Stimulated activated CD8-positive, alpha-beta memory T cell treated with anti-CD3 and anti-CD28 coated beads, Interleukin-7, amount 100 ng/mL, for 1 hour (primary cell): ENCODE measurements at places on chromosomes 13 and 19.

- DNase-seq: no peak
Measured at GRCh38 chr19:54121259-54121658, 5.7 kb downstream of the PRPF31 start.

DNA sequence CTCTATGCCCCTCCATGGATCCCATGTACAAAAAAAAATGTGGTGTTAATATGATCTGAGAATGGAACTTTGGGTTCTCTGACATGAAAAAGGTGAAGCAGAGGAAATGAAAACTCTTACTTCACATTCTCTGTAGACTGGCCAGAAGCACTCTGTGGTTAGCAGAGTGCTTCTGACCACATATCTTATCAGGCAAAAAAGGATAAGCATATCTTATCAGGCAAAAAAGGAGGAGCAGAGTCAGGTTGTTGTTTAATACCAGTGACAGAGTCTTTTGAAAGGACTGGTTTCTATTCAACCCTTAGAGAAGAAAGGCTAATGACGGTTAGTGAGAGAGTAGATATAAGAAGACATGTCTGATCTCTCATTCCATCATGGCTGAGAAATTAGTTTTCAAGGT, 1404.8 kb downstream of the SLITRK1 start:
- DNase-seq: no peak

DNA sequence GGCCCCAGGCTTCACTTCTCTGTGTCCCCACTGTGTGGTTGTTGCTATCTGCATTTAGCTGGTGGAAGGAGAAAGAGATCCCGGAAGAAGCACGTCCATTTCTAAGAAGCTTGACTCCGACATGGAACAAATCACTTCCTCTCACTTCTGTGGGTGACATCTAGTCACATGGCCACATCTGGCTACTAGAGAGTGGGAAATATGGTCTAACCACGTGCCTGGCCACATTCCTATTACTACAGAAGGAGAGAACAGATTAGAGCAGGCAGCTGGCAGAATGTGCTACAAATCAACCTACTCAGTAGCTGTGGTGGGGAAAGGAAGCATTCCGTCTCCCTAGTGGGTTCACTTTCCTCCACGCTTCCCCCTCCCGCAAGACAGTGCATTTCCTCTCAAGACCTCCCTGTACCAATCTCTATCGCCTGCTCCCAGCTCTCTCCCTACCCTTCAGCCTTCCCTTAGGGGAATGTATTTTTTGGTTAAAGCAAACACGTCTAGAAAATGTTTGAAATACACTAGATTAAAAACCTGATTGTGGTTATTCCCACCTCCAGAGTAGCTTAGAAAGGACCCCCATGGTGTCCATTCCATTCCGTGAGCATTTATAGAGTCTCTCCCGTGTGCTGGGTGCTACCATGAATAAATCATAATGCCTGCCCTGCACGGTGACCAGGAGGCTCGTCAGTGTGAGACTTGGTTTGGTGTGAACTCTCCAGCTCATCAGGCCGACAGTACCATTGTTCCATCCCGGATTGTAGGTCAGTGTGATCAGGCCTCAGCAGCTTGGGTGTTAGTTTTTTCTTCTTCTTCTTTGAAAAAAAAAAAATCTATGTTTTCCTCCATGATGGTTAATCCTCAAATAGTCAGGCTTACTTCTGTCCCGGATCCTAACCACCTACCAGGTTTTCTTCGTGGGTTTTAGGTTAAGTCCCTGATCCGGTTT, 8.0 kb upstream of the AMER2 start:
- no peak for DNase-seq

DNA sequence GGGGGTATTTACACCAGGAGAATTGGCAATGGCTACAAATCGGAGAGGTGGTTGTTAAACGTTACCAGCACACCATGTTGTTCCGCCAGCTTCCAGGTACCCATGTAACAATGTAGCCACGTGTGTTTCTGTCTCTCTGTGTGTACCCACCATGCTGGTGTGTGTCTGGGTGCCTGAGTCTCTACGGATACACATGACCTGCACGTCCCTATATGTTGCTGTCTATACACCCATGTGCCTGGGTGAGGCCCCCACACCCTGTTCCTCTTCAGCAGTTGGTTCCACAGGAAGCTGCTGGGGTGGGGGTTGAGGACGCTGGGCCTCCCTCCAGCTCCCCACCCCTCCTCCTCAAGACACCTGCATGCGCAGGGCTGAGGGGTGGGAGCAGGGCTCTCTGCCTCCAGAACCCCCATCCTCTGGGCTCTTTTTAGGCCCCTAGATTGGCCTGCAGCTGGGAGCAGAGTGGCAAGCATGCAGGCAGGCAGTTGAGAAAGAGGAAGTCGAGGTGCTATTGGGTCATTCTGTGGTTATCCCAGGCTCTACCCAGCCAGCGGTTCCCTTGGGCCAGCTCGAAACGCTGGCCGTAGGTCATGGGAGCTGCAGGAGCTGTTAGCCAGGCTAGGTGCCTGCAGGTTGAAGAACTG, at the start of gene ARHGEF18:
ARHGEF18 (plus strand) TSS at position 351 of the 644 bp plus-strand sequence. CDS start 13,954 bp downstream, outside the sequence.
- no peak for DNase-seq

- DNase-seq: no peak
Measured at GRCh38 chr13:100666124-100666523, 8.5 kb downstream of the TMTC4 start.

GRCh38 chr19:13937479-13938300, 527 bp downstream of the PODNL1 start:
- no peak for DNase-seq

DNA sequence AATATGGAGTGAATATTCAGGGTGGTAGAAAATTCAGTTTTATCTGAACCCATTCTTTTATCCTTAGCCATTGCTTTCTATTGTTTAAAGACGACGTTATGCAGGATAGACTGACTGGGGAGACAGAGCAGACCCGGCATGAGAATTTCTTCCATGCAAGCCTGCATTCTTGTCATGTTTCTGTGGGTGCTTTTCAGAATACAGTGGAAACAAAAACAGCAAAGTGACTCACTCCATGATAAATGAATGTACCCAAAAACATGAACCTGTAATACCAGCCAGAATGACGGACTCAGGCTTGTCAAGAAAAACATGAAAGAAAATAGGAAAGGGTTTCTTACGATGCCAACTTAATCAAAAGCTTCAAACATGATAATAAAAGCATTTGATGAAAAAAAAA, 924.0 kb downstream of the EFNB2 start:
- DNase-seq: no peak

DNA sequence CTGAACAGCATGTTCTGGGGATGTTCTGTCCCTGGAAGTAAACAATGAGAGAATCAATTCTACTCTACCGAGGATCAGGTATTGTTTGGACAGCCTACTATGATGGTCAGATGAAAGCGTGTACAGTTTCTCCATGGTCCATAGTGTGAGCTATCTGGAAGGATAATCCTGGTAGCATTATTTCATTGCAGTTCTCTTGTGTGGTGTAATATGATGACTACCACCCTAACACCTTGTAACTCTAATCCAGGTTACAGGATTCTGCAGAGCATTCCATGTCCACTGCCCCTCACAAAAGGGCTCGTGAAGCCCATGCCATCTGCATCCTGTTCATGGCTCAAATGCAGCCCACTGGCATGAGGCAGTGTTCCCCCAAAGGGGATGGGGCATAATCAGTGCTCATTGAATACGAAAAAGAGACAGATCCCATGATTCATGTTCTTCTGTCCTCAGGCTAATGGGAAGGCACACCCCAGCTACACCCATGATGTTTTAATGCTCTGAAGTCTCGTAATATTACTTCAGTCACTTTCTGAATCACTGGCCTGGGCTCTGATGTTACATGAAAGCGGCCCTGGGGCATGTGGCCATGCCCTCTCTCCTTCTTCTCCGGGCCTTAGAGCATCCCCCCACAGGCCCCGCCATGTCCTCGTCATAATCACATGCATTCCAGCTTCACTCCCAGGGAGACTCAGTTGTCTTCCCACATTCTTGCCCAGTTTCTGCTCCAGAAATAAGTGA, 68.4 kb downstream of the HSPH1 start:
- no peak for DNase-seq

DNA sequence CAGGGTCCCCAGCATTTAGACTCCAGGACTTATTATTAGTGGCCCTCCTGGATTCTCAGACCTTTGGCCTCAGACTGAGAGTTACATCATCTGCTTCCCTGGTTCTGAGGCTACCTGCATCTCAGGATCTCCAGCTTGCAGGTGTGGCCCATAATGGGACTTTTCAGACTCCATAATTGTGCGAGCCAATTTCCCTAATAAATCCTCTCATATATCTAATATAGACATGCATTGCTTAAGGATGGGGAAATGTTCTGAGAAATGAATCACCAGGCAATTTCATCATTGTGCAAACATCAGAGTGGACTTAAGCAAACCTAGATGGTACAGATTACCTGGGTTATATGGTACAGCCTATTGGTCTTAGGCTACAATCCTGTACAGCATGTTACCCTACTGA, 116.5 kb upstream of the FBXL3 start:
- no peak for DNase-seq

DNA sequence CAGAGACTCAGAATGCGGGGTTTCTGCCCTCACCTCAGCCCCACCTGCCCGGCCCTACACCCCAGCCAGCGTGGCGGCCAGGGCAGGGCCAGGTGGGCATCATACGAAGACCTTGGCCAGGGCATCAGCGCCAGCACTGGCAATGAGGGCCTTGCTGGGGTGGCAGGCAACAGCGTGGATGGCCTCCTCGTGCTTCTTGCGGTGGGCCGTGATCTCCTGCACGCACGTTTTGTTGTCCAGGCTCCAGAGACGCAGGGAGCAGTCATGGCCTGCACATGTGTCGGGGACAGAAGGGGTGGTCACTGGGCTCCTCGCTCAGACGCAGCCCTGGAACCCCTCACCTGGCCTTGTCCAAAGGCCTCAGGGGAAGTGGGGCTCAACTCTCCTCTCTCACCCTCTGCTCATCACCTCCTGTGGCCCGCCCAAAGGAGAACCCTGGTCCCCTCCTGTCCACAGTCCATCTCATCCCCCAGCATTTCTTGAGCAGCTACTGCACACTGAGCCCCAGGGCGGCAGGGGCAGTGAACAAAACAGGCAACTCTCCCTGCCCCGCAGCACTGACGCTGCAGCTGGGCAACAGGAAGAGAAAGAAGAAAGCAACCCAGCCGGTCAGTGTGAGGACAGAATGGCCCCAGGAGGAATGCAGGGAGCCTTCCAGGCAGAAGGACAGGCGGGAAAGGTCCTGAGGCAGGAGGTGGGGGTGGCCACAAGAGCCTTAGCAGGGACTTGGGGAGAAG, 3.8 kb upstream of the PRKD2 start:
- no peak for DNase-seq

- DNase-seq: no peak
Measured at GRCh38 chr19:7603919-7604318, 8.3 kb downstream of the CAMSAP3 start.

- no peak for DNase-seq
Measured at GRCh38 chr13:51761643-51762350, 42.2 kb downstream of the DHRS12 start.

GRCh38 chr19:45442778-45443461, 19.2 kb upstream of the ERCC1 start:
- no peak for DNase-seq

- DNase-seq: no peak
Measured at GRCh38 chr13:68676513-68677115, 1431.0 kb upstream of the ATXN8OS start.

DNA sequence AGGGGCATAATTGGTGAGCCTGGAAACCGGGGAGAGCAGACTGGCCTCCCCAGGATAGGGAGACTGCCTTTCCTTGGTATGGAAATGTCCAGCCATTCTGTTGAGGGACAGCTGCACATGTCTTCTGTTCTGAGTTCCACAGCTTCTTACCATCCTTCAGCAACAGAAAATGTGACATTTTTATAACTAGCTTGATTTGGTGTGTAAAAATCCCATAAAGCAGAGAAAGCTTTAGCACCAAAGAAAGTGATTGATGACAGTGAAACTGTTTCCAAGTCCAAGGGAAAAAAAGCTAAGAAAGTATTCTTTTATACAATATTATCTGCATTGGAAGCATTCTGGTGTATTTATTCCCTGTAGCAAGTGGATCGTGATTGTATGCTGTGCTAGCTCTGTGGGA, 61.9 kb downstream of the DHRS12 start:
- DNase-seq: no peak

DNA sequence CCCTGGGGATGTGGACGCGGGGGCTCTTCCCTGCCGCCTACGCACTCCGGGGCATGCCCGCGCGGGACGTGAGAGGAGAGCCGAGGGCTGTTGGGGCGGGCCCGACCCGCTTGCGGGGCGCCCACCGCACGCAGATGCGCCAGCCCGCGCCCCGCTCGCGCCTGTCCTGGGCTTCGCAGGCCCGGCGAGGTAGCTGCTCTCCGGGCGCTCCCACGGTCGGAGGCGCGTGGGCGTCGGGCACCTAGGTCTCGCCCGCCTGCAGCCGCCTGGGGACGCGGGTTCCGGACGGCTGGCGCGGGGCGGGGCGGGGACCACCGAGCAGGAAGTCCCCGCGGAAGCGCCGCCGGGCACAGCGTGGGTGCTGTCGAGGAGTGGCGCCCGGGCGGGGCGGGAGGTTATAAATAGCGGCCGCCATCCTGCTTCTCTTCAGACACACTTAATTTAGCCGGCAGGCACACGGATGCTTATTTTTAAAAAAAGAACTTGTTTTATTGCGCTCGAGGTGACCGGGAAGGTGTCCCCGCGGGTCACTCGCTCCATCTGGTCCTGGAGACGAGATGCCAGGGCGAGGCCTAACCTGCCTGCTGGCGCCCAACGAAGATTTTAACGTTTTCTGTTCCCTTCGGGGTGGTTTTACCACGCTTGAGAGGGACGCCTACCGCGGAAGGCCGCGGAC, 561 bp upstream of the GJA3 start:
- peak; percentile 33 for DNase-seq

- no peak for DNase-seq
Measured at GRCh38 chr19:2771786-2772674, 11.0 kb downstream of the SGTA start.

GRCh38 chr13:95188128-95188527, 113.1 kb downstream of the ABCC4 start:
- no peak for DNase-seq

DNA sequence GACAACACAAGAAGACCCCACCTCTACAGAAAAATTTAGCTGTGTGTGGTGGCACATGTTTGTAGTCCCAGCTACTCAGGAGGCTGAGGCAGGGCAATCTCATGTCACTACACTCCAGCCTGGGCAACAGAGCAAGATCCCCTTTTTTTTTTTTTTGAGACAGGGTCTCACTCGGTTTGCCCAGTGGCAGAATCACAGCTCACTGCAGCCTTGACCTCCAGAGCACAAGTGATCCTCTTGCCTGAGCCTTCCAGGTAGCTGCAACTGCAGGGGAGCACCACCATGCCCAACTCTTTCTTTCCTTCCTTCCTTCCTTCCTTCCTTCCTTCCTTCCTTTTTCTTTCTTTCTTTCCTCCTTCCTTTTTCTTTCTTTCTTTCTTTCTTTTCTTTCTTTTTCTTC, 4.2 kb upstream of the CLEC4G start:
- no peak for DNase-seq

DNA sequence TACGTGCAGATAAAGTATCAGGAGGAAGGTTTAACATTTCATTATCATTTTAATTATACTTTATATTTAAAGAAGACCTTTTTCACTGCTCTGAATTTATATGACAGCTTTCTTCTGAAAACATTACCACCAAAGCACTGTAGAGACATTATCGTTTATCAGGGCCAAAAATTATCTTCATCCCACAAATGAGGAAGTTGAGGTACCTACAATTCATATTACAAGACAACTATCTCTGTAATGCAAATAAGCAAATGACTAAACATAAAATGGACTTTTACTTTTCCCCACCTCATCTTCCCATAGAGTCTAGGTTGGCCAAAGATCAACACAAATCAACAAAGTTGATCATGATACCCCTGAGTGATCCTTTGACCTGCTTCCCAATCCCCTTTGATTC, 30.9 kb upstream of the SMAD9 start:
- no peak for DNase-seq

GRCh38 chr19:40663695-40664692, 26.5 kb downstream of the NUMBL start:
- DNase-seq: no peak
